ENCODE measurements at places on chromosomes 1 and 21.

DNA sequence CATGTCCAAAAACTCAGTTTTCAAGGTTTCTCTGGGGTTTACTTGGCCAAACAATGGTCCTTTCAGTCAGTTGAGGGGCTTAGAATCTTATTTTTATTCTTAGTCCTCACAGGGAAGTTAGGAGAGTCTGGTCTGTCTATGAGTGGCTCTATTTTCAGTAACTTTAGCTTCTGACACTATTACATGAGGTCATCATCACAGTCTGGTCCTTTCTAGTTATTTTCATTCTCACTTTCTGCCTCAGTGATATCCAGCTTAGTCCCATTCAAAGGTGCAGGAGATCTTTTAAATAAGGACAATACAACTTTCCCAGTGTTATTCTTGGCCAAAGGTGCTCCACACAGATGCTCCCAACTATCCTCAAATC lies 30.0 kb upstream of the FGGY start:
- no peak for ATAC-seq

DNA sequence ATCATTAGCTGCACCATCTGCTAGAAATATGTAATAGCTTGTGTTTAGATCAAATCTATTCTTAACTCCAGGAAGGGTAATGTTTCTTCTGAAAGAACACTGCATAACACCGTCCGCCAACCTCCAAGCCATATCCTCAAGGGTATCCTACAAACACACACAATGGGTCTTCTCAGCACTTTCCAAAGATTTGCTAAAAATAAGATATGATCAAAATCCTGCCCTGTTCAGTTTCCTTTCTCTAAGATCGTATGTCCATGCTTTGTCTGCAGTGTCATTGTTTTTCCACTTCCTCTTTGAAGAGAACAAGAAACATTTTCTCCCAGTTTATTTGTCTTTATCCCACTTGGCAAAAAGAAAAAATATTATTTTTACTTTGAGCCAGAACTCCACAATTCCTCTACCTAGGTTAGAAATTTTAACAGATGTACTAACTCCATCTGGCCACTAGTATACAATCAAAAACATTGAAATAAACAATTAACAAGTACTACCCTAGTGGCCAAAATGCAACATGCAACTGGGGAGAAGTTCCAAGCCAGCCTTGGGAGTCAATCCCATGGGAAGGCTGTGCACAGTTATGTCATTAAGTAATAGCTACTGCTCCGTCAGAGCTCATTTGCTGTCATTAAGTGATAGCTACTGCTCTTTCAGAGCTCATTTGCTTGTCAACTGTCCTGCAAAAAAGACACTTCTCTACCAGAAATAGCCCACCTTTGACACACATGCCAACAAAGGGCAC lies 37.8 kb downstream of the FRRS1 start:
- ATAC-seq: no peak

- ATAC-seq: no peak
Observed at GRCh38 chr1:30819244-30819571, 61.6 kb upstream of the LAPTM5 start.

- no peak for ATAC-seq
Observed at GRCh38 chr1:201258763-201259230, 24.5 kb upstream of the PKP1 start.

GRCh38 chr1:215845234-215845891 lies 278.3 kb downstream of the KCTD3 start:
- no peak for ATAC-seq

All from activated T-helper 17 cell treated with anti-CD3 and anti-CD28 coated beads, Interleukin-2, amount 50 U/mL, for 72 hours (primary cell).